ENCODE measurements at places on chromosomes 13 and 19.

- DNase-seq = no peak
These were observed 65.2 kb downstream of the INSR start for GRCh38 chr19:7228935-7229541.

DNA sequence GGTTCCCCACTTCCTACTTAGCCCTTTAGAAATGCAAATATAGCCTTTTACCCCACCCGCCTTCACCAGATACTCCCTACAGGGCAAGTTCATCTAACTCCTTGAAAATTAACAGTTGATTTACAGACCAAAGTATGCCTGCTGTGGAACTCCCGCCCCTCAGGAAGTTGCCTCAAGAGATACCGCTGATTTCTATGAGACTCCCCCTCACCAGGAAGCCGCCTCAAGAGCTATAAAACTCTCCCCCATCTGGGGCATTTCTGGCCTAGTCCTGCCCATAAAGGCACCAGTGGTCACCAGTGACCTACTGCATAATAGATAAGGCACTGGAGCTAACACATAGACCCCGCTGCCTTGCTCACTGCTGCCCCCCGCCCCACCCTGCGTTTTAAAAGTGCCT, 201.7 kb upstream of the UBL3 start:
- DNase-seq = no peak

- no peak for DNase-seq
These were observed 25.7 kb upstream of the C13orf46 start for GRCh38 chr13:113999618-113999910.

DNA sequence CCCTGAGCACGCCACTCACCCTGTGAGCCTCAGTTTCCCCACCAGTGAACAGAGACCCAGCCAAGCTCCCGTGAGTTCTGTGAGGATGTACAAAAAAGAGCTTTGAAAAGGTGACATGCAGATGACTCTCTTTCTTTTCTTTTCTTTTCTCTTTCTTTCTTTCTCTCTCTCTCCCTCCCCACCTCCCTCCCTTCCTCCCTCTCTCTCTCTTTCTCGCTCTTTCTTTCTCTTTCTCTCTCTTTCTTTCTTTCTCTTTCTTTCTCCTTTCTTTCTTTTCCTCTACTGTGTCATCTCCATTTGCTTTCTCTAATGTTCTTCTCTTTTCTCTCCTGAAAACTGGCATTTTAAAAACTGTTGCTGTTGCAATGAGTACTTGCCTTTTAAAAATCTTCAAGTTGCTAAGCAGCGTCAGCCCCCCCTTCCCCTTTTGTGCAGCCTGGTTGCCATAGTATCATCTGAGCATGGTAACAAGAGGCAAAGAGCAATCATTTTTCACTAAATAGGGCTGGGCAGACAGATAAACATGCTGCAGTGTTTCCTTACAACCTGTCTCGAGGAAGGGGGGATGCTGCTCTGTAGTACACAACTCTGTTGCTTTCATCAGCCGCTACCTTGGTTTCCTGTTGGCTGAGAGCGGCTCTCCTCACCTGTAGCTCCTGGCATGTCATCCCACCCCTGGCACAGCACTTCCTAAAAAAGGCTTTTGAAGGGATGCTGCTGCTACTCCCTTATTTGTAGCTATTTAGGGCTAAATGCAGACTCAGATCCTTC, 108.7 kb upstream of the MBNL2 start:
- DNase-seq = no peak

DNA sequence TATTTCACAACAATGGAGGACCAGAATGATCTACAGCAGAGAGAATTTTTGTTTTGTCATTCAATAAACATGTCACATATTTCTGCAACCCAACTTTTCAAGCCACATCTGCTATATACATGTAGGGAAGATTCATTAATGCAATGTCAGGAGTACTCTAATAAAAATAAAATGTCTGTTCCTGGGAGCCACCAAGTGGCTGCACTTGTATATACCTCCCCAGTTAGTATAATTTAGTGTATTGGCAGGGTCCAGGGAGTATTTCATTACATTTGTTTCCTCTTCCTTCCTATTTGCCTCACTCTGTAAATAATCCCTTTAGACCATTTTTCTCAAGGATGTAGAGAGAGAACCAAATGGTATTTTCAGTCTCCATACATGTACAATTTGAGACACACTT, 1169.0 kb downstream of the DIAPH3 start:
- no peak for DNase-seq

DNA sequence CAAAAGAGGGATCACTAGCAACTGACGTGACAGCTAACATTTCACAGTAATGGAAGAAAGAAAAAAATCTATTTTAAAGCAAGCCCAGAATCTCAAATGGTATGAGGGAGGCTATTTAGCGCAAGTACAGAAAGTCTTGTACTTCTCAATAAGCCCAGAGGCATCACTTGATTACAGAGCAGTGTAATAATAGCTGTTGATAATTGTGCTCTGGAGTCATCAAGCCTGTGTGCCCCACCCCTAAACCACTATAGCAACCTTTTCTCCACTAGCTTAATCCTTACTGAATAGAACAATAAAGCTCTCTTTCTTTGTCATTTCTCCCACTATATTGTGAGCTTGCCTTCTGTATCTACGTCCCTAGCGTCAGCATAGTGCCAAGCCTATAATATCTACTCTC, 56.6 kb downstream of the FREM2 start:
- DNase-seq = no peak

DNA sequence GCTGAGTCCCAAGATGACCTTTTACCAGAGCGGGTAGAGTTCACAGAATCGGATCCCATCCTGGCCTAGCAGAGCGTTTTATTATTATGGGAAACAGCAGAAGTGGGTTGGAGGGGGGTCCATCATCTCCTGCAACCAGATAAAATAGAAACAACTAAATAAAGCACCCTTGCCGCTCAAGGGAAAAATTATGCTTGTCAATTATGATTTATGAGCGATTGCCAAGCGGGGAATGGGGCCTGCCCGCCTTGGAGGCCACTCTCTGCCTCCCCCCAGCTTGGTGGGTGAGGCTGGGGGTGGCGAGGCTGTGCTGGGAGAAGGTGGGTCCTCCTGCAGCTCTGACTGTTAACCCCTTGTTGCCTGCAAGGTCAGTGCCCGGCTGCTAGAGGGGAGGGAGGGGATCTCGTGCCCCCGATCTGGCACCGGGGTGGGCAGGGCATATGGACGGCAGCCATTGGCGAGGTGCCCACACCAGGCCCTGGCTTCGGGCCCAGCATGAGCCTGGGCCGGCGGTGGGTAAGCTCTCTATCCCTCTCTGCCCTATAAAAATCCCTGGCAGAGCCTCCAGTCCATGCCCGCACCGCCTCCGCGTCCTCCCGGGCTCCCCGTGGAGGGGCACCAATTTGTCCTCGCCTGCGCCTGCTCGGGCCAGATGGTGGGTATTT, 129.1 kb downstream of the URI1 start:
- DNase-seq = no peak

GRCh38 chr13:97566907-97567306, 132.9 kb downstream of the RAP2A start:
- no peak for DNase-seq

DNA sequence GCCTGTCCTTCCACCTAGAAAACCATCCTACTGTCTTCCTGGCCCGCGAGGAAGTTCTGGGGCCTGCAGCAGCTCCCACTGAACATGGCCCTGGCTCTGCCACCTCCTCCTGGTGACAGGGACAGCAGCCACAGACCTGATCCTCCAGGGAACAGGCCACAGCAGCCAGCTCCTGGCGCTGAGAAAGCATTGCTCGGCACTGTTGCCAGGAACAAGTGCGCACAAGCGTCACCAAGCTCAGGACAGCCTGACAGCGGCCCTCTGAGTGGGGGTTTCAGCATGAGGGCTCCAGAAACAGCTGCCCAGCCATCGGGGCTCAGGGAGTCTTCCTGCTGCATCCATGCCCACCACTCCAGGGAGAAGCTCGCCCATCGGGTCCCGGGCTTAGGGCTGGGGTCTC, 21.9 kb downstream of the AP3D1 start:
- DNase-seq = no peak

- no peak for DNase-seq
These were observed 58.4 kb downstream of the ZIC5 start for GRCh38 chr13:99913167-99913566.

GRCh38 chr19:5542665-5543064, 25.1 kb downstream of the TINCR start:
- no peak for DNase-seq
